ENCODE measurements at places on chromosomes 1 and 21.

DNA sequence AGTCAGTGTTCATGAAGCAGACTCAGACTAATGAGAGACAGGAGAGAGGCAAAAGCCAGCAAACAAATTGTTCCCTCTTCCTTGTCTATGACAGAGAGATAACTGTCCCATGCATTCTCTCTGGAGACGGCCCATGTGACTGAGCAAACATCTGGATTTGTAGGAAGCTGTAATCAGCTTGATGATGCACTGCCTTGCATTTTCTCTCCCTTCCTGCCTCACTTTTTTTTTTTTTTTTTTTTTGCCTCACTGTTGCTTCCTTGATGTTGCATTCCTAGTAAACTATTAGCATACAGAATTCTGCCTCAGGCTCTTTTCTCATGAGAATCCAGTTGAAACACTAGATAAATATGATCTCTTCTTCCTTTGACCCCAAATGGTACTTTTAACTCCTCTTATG is 134.5 kb downstream of the HHIPL2 start:
- DNase-seq: no peak

DNA sequence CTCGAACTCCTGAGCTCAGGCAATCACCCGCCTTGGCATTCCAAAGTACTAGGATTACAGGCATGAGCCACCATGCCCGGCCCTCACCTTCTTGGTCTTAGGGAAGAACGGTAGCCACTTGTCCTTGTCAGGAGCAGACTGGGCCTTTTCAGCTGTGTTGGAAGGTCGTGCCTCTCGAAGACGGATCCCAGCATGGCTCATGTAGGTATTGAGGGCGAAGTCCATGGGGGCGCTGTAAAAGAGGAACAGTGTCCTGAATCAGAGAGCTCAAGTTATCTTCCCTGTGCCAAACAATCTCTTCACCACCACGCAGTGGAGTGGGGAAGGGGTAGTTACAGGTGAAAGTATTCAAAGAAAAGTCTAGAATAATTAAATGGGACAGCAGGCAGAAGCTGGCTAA is 35.9 kb downstream of the LRRC71 start:
- DNase-seq: no peak

DNA sequence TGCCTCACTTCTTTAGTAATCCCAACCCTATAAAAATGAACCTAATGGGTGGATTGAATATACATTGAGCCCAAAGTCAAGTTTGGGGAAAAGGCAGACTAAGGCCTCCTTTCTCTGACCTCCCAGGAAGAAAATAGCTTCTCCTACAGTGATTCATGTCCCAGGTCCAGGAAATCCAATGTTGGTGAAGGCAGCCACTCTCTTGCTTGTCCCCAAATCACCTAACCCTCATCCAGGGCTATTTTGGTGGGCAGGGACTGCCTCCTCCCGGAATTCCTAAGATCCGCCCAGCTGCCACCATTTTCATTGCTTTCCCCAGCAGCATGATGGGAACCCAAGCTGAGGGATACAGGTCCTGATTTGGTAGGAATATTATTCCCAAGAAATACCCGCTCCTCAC is 8.4 kb downstream of the MYOG start:
- no peak for DNase-seq

DNA sequence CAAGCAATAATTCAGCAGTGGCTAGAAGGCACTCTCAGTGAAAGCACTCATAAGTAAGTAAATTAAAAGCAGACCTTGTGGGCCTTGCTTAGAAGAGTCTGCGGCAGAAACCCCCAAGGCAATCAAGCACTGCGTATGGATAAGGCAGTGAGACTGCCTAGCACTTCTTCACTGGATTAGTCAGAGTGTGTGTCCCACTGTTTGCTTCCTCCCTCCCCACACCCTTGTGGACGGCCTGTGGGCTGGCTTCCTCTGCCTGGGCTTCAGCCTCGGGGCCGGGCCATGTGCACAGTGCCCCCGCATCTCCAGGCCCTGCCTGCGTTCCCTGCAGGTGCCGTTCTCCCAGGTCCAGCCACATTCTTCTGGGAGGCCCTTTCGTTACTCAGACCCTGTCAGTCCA is 23.8 kb downstream of the AGT start:
- no peak for DNase-seq

DNA sequence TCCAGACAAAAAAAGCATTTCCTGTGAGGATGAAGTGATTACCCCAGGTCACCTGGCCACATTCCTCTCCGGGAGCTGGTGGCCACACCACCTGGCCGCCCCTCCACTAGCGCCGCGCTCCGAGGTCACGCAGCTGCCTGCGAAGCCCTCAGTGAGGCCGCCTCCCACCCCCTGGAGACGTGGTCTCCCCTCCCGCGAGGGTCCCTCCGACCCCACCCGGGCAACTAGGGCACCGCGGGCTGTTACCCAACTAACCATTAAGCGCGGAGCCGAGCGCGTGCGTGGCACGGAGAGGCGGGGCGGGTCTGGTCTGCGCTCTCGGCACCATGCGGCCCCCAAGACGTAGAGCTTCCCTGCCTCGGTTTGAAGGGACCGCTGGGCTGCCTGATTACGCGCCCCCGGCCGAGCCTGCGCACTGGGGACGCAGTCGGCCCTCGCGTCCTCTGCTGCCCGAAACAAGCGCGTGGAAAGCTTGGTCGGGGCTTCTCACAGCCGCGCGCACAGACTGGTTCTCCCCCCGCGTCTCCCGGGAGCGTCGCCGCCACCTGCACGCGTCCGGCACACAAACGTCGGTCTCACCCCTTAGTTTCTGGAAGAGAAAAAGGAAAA is 106.5 kb downstream of the SLC16A1 start:
- peak; percentile 39 for DNase-seq

DNA sequence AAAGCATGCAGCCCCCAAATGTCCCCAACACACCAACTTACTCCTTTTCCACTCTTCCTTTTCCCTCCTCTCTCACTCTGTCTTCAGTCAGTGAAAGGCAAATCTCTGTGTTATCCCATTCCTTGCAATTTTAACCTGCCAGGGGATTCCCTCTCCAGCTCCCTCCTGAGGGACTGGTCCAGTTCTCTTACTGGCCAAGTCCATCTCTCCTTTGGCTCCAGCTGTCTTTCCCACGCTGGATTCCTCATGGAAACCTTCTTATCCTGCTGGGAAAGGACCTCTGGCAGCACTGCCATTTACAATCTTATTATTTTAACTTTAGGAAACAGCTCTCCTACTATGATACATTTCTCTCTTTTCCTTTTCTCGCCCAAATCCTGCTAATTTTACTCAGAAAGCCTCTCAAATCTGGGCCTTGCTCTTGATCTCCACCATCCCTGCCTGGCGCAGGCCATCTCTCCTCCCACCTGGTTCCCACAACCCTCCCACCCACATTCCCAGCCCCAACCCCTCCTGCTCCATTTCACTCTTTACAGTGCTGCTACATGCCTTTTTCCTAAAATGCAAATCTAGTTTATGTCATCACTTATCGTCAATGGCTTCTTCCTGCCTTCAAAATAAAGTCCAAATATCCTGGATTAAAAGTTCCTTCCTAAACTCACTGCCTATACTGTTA is 72.7 kb upstream of the CNN3 start:
- DNase-seq: no peak

DNA sequence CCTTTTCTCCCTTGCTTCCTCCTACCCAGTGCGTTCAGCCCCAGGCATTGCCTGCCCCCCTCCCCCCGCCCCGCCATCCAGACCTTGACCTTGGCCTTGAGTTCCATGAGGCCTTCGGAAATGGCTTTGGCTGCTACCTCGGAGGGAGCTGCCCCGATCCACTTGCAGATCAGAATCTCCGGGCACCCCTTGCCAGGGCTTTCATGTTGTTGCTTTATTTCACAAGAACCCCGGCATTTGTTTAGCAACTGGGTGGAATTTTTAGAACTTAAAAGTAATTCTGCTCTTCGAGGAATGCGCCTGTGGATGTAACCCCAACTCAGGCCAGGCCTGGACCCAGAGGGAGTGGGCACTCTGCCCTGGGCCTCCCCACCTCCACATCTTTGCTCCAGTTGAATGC is 154.1 kb upstream of the TMEM51 start:
- no peak for DNase-seq

DNA sequence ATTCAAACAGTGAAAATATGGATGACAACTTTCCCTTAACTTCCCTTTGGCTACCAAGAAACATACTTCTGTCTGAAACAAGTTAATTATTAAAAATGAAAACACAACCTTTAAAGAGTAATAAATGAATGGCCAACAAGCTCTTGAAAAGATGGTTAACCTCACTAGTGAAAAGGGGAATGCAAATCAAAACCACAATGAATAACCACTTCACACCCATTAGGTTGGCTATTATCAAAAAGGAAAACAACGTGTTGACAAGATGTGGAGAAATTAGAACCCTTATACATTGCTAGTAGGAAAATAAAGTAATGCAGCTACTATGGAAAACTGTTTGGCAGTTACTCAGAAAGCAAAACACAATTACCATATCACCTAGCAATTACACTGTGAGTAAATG is 14.1 kb downstream of the COP1 start:
- no peak for DNase-seq

GRCh38 chr1:147641291-147641690 is 29.0 kb downstream of the ACP6 start:
- DNase-seq: no peak

DNA sequence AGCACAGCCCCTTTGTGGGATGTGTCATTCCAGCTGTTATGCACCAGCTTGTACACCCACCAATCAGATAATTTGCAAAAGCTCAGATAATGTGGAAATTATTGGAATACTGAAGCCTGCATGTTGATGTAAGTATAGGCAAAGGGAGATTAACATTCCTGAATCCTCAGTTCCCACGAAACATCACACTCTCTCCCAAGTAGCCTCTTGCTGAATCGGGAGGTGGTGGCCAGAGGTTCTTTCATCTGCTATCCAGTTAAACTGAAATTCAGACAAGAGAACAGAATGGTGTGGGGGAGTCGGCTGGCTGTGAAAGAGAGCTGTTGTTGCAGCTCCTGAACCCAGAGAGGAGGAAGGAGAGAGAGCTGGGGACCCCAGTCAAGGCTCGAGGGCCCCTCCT is 170.9 kb downstream of the ZBTB18 start:
- DNase-seq: peak; percentile 38

DNA sequence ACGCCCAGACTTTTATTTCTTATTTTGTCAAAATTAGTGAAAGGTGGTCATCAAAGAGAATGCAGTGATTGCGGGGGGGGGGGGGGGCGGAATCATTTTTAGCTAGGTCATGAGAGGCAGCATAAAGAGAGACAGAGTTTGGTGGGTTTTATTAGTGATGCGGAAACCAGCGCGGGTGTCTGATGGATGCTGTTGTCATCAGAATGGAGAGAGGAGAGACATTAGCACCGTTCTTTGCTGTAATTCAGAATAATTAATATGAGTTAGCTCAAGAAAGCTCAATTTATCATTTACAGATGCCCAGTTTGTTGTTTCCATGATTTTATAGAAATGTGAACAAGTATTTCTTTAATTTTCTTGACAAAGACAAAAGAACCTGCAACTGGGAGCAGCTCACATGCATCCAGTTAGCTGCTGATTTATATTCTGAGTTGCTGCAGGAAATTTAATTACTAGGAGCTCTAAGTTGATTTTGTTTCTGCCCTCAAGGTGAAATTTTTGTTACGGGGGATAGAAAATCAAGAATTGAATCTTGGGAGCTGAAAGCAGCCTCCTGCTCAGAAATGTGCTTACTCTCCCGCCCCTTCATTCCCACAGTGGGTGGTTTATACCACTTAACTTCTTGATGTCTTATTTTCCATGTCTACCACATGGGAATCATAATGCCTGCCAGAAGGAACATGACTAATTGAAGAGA is 133.4 kb upstream of the MAP1LC3C start:
- no peak for DNase-seq

DNA sequence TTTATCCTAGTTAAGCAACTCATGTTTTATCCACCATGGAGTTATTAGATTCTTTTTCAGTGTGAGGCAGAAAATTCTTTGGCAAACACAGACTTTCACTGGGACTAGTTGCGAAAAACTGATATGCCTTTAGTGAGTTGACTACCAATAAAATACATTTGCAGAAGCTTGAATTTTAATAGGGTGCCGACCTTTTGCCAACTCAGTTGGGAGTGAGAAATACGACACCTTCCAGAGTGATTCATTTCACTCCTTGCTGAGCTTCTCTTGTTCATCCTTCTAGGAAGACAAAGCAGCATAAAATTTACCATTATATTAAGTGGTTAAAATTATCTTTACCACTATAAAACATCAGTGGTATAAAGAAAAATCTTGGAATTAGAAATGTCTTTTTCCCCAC is 1.2 kb upstream of the KRTAP23-1 start:
- DNase-seq: no peak

DNA sequence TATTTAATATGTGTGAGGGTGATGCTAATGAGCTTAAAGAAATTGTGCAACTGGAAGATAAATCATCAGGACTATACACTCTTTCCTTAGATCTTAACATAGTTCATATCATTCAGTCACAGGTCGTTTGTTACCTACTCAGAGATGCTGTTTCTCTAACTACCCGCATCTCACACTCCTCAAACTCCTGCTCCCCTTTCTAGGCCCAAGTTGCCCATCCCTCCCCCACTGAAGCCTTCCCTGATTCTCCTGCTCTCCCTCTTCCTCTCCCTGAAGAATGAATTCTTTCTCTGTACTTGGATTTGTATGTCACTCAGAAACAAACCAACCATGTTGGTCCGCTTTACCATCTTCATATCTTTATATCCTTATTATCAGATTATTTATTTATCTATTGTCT is 9.1 kb downstream of the SH3GLB1 start:
- no peak for DNase-seq

- DNase-seq: peak; percentile 62
Measured at GRCh38 chr1:39105061-39105840, 79.1 kb downstream of the NDUFS5 start.

GRCh38 chr1:214427871-214428277 is 123.5 kb downstream of the PTPN14 start:
- DNase-seq: peak; percentile 81

- DNase-seq: no peak
Measured at GRCh38 chr1:62040450-62040849, 154.2 kb upstream of the L1TD1 start.

DNA sequence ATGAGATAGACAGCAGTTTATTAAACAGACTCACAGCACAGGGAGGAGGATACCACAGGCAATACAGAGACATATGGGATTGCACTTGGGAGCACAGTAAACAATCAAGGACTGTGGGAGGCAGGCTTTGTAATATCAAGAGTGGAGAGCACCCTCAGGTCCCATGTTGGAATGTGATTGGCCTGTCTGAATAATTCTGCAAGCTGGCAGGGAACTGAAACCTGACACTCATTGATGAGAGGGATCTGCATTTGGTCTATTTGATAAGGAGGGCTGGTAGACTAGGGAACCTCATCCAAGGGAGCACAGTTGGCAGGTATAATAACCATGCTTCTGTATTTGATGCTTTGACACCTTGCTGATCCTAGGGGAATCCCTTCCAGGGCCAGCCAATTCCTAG is 69.9 kb upstream of the PRMT6 start:
- DNase-seq: no peak

DNA sequence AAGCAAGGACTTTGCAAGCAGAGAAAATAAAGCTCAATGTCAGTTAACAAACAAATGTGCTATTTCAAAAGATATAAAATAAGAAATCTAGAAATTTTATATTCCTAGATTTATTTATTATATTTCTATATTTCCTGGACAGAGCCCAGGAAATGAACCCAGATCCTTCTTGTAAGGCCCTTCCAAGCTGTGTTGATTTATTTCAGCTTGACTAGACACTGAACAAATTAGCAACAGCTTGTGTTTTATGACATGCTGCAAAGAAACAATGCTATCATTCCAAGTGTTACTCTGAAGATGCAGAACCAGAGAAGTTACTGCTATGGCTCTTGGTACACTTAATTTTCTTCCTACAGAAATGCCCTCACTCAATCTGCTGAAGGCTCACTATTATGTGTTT is 6.2 kb downstream of the TGFBR3 start:
- no peak for DNase-seq

- no peak for DNase-seq
Measured at GRCh38 chr1:53345996-53346813, 18.3 kb upstream of the LRP8 start.

Data from fibroblast of pulmonary artery (primary cell).